NCI-H510A treated with DMSO at 0.1 percent for 48 hours (cell line): ENCODE measurements at places on chromosomes 6 and 20.
A peak's percentile ranks its signal among the peaks of the same experiment; 100 is the strongest.

DNA sequence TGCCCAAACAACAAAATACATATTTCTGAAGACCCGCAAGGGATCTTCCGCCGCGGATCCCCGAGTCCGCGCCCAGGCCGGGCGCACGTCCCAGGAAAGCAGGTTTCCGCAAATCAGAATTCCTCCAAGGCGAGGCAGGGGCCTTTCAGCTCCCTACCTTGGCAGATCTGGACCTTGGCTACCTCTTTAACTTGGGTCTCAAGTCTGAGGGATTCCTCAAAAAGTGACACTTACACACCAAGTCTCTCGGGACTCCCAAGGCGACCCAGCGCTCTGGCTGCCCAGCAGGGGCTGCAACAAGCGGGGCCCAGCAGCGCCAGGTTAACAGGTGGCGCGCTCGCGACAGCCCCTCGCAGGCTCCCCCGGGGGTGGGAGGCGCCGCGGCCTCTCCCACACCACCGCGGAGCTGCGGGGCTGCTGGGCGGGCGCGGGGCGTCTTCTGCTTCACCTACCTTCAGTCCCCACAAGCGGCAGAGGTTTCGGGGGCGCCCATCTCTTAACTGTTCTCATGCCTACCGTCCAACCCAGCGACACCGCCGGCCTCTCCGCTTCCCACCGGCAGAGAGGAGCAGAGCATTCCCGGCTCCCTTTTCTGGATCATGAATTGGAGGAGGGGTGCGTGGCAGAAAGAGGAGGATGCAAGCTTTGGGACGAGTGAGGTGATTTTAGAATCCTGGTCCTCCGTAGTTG, 414 bp downstream of the SIM1 start:
- DNase-seq = no peak

GRCh38 chr20:57372581-57373350, 18.4 kb upstream of the RBM38 start:
- no peak for DNase-seq

DNA sequence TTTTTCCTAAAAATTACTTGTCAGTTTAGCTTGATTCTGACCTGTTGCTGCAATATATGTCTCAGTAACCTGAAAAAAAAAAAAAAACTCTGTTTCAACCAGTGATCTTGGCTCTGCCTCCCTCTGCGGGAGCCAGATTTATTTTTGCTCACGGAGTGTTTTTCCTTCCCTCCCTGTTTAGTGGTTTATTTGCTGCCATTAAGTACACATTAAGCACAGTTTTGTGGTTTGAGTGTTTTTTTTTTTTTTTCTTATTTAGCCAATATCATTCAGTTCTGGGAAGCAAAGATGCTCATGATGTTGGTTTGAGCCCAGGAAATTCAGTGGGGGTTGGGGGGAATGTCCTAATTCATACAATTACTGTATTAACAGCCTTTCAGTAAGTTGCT, 110.1 kb upstream of the GPR6 start:
- DNase-seq = no peak

DNA sequence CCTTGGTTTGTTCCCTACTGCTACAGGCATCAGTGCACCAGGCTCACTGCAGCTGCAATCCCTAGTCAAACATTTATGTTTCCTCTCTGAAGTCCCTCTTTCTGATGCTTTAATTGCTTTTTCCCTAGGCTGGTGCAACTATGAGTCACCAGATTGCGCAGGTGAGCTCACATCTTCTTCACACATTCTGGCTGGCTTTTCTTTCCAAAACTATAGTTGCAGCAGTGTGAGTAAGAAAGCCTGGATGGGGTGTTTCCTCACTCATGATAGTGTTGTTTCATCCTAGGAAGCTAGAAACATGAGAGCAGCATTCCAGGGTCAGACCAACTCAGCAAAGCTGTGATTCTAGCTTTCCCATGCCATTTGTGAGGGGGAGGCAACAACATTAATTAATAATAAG, 296.4 kb downstream of the PAX1 start:
- DNase-seq = no peak

DNA sequence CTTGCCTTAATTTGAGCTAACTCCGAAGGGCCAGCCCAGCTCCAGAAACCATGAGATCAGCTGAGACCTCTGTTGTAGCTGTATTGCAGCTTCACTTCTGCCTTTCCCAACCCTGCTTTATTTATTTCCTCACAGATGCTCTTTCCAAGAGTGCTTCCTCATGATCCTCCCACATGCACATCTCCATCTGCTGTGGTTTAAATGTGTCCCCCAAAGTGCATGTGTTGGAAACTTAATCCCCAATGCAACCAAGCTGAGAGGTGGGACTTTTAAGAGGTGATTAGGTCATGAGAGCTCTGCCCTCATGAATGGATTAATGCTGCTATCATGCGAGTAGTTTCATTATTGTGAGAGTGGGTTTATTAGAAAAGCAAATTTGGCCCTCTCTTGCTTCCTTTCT, 164.4 kb upstream of the TAB2 start:
- no peak for DNase-seq

GRCh38 chr6:133895573-133896343, 6.8 kb downstream of the TCF21 start:
- DNase-seq = no peak

GRCh38 chr20:54346276-54346675, 129.1 kb upstream of the DOK5 start:
- DNase-seq = no peak

GRCh38 chr20:50681359-50682064, 9.8 kb downstream of the RIPOR3 start:
- no peak for DNase-seq

DNA sequence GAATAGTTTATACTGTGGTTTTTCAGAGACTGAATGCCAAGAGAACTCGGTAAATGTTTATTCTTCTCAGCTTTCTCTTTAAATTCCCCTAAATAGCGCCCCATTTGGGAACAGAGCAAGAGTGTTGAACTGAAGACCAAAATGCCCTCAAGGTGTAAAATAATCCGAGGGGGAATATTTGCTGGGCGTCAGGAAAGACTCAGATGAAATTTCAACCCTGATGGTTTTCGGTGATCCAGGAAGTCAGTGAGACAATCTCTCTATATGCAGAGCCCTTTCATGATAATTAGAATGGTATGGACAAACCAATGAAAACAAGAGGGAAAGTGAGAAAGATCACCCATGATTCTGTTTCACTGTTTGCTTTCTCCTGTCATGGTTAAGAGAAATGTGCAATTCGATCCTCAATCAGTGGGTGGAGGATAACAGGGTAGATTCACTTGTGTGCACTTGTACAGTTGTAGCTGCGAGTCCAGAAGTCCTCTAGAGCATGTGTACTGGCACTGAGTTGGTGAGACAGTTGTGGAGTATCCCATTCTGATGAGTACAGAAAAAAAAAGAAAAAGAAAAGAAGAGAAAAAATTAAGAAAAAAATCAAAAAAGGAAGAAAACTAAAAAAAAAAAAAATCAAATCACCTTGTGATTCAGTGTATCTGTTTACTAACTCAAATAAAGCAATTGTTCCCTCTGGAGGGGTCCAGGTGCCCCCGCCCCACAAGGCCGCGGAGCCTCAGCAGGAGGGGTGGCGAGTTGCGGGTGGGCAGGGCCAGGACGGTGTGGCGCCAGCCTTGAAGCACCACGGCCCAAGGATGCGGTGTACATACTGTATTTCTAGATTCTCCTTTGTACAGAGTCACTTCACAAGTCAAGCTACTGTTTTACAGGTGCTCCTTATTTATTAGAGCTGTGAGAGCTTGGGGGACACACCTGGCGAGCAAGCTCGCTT, 164.9 kb downstream of the SCML4 start:
- DNase-seq = peak; percentile 64

DNA sequence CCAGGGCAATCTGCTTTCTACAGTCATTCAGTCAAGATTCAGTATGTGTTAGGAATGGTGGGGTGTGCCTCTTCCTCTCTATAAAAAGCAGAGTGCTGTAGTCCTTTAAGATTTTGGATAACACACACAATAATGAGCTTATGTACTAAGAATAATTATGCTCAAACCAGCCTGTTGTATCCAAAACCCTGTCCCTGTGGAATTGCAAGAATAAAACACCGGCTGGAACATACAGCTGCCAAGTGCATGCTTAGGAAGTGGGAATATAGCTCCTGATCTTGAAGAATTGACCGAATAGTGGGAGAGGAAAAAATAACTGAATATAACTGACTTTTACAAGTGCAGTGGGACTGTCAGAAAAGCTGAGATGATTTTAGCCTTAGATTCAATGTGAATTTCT, 979 bp upstream of the MOCS1 start:
- DNase-seq = no peak

- DNase-seq = no peak
Observed at GRCh38 chr20:48364055-48364454, 463.7 kb downstream of the PREX1 start.

- DNase-seq = no peak
Observed at GRCh38 chr20:25402583-25402982, 4.9 kb upstream of the GINS1 start.

GRCh38 chr6:36515844-36516243, 31.4 kb downstream of the STK38 start:
- no peak for DNase-seq

DNA sequence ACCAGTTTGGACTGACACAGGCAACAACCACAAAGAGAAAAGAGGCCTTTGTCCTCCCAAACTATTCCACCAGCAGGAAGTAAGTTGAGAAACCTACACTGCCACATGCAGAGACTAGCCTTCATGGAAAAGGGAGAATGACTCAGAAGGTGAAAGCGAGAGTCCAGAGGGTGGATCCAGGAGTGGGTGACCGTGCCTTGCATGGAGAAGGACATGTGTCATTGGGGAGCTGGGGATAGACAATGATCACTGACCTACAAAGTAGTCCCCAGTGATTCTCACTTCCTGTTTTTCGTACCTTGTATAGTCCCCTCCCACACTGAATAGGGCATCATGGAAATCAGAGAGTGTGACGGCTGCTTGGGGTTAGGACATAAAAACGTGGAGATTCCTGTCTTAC, 91.9 kb downstream of the MYLK4 start:
- no peak for DNase-seq

GRCh38 chr20:24212494-24212893, 223.9 kb upstream of the GGTLC1 start:
- DNase-seq = no peak

GRCh38 chr6:110471726-110472365, 4.6 kb downstream of the SLC22A16 start:
- no peak for DNase-seq

DNA sequence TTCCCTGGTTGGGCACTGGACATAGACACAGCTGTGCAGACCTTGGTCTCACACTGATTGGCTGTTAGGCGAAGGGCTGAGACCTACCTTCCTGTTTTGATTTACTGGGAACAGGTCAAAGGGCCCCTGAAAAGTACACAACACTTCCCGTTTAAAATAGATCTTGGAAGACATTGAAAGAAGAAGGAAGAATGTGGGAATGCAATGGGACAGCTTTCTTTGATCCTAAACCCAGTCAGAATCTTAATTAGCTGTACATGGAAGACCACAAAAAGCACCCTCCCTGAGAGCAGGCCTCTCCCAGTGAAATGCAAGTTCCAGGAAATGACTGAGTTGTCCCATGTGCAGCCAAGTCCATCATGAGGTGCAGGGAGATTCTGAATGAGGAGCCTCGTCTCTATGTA, 83.6 kb upstream of the EXOC2 start:
- no peak for DNase-seq

DNA sequence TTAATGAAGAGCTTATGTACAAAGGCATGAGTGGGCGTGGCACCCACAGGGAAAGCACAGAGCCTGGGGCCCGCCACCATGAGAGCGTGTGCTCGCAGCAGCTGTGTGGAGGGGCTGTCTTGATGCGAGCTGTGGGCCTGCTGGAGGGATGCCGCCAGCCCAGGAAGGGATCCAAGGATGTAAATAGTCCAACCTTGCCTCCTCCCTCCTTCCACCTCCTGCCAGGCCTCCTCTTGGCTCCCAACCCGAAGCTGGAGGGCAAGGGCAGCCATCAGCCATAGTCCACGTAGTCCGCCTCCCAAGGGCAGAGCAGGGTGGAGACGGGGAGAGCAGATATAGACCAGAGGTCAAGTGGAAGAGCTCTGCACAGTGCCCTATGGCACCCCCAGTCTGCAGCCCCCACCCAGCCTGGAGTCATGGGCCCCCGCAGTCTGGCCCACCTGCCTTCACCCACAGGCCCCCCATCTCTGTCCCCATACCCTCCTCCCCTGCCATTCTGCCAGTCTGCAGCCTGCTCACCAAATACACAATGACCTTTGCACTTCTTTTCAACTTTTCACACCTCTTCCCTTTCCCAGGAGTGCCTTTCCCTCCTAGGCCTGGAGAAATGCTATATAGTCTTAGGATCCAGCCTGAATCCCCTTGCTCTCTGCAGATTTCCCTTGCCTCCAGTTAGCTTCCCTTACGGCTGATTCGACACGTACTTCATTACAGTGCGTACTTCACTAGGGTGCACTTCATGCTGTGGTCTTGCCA, 77.1 kb downstream of the SHLD1 start:
- no peak for DNase-seq

- DNase-seq = no peak
Observed at GRCh38 chr20:61684583-61685235, 381.0 kb downstream of the TAF4 start.

- DNase-seq = no peak
Observed at GRCh38 chr6:14396392-14396791, 278.8 kb downstream of the CD83 start.

GRCh38 chr20:52268184-52268749, 76.7 kb upstream of the ZFP64 start:
- DNase-seq = no peak

DNA sequence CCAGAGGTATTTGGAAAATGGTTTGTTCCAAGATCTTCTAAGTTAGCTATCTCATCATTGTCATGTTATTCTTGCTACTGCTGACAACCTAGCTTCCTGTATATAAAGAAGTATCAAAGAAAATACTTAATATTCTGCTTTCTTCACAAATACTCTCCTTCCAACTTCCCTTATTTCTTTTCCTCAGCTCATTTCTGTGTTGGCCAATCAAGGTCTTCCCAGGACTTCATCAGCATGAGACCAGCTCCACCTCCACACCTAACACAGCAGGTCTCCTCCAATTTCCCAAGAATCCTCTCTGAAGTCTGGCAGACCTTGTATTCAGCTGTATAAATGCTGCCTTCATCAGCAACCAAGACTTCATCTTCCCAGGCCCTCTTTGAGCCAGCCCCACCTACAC, 538.6 kb upstream of the JARID2 start:
- DNase-seq = no peak
